ENCODE measurements at places on chromosomes 4 and X. TPM values are rescaled to one million over a fixed set of nuclear protein-coding genes. Genes with fewer than 3 reads are reported as not detected.

SYP gene
- 2.9 TPM for total RNA-seq

DDIT4L gene
- not detected for total RNA-seq

AMTN gene
- total RNA-seq, result not detected

KIF4A gene
- 43.4 TPM for total RNA-seq

AKAP14 gene
- not detected for total RNA-seq

INPP4B gene
- total RNA-seq, result not detected

DCAF12L2 gene
- not detected for total RNA-seq

UBE2D3 gene
- 347 TPM for total RNA-seq

MAGED4 gene
- 6.6 TPM for total RNA-seq

XG gene
- not detected for total RNA-seq

TGIF2LX gene
- total RNA-seq, result not detected

CXCL11 gene
- total RNA-seq, result not detected

ADGRG4 gene
- not detected for total RNA-seq

LRCH2 gene
- total RNA-seq, result not detected

LRAT gene
- not detected for total RNA-seq

ASB11 gene
- total RNA-seq, result not detected

TLR10 gene
- total RNA-seq, result 19.5 TPM

LEF1 gene
- 306 TPM for total RNA-seq

GLUD2 gene
- total RNA-seq, result 0.24 TPM

Measured in OCI-LY7 (cell line).